ENCODE measurements at places on chromosomes 1 and 21. TPM values are rescaled to one million over a fixed set of nuclear protein-coding genes. Genes with fewer than 3 reads are reported as not detected.
A peak's percentile ranks its signal among the peaks of the same experiment; 100 is the strongest.

- no peak for DNase-seq
- no peaks in the 10 kb centered on the region for H3K27me3 ChIP-seq
- H3K4me1 ChIP-seq, result no peaks in the 10 kb centered on the region
Measured at GRCh38 chr1:84339503-84339902, 38.0 kb downstream of the SAMD13 start.

- H3K36me3 ChIP-seq, result no peaks in the 10 kb centered on the region
- no peak overlapping the region for H3K4me3 ChIP-seq
- no peaks in the 10 kb centered on the region for H3K27me3 ChIP-seq
- peaks cover 38% of the 10 kb centered on the region for H3K4me1 ChIP-seq
- H3K27ac ChIP-seq, result peak overlapping the region; percentile 100
Measured at GRCh38 chr1:156502894-156503697, 2.5 kb upstream of the MEF2D start.

DNA sequence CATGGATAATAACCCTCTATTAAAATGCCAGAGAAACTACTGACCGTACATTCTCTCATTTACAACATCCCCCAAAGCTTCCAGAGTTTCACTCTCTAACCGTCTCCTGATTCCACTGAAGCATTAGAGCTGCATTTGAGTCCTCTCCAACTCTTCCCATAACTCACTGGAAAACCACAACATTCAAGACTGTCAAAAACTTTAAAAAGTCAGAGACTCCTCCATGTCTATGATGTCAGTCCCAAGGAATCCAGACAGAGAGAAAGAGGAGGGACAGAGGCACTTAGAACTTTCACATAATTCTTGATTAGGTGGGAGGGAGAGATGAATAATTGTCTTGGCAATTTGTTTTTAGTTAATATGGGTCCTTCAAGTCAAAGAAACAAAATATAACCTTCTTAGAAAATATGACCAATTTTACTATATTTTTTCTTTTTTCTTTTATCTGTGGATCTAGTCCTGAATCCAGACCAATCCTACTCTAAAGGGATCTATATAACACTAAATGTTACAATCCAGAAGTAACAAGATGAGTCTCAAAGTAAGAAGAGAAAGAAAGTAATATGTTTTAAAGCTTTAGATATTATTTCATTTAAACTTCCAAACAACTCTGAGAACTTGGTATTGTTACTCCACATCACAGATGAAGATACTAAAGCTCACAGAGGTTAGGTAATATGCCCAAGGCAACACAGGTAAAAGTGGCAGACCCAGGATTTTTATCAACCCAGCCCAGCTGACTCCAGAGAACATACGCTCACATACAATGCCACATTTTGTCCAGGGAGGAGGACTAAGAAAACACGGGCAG is 23.8 kb downstream of the OTUD7B start:
- H3K27me3 ChIP-seq, result no peaks in the 10 kb centered on the region
- no peak overlapping the region for H3K4me3 ChIP-seq
- no peaks in the 10 kb centered on the region for H3K36me3 ChIP-seq
- no peak for DNase-seq
- no peak overlapping the region for H3K27ac ChIP-seq

DNA sequence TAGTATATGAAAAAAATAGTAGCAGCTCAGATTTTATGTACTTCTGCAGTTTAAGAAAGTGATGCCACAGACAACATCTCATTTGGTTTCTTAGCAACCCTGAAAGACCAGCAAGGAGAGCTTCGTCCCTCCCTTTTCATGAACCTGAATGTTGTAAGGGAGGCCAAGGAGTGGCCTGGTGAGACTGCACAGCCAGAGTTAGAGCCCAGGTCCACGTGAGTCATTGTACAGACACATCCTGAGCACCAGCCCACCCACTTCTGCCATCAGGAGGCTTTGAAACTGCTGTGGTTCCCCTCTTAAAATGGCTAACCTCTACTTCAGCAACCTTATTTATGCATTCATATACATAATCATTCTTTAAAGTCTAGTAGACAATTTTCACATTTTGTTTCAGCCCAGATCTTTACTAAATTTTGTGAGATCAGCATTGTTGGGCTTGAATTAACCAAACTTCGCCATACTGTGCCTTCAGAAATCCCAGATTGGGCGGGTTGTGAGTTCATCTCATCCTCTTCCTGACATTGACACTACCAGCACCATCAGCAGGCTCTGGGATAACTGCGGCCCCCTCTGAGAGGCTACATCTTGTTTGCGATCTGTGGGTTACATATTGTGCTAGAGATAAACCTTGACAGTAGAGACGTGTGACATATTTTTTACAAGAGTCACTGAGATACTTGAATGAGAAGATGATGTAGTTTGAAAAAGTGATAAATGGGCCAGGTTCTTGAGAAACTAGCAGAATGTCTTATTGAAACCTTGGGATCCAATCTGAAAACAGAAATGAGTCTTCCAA is 106.7 kb downstream of the CAMTA1 start:
- no peaks in the 10 kb centered on the region for H3K27me3 ChIP-seq
- H3K36me3 ChIP-seq, result no peaks in the 10 kb centered on the region
- no peaks in the 10 kb centered on the region for H3K4me1 ChIP-seq
- no peak overlapping the region for H3K27ac ChIP-seq

Gene OR2T35
- total RNA-seq, result not detected

DNA sequence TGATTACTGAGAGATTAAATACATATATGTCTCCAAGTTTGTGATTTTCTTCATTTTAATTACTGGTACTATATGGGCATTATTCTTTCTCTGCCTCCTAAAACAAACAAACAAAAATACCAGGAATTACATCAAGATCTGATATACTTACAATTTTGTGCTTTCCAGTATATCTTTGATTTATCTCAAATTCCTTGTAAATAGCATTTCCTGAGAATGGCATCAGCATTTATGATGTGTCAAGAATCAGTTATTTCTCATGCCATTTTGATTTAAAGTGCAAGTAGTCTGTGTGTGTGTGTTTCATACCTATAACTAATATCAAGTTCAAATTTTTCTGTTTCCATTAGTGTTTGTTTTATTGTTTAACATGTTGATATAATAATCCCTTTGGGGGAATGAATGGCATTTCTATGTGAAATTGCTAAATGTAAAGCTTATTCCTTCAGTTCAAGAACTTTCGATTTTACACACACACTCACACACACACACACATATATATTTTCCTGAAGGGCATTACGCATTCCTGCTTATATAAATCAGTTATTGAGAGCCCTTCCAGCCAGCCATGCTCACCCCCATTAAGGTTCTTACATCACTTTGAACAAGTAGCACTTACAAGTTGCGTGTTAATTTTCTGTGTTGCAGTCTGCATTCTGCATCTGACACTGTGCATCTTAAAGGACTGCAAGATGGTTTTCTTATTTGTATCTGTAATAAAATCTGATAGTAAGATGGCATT is 102.7 kb downstream of the NEK7 start:
- H3K4me3 ChIP-seq, result no peak overlapping the region
- no peak overlapping the region for H3K27ac ChIP-seq
- peaks cover 4% of the 10 kb centered on the region for H3K4me1 ChIP-seq
- no peaks in the 10 kb centered on the region for H3K27me3 ChIP-seq

Gene KCNK2
- total RNA-seq, result 0.28 TPM

Gene GNB1
- total RNA-seq, result 99.0 TPM

GRCh38 chr1:165857046-165857801 is 29.8 kb downstream of the UCK2 start:
- peaks cover 33% of the 10 kb centered on the region for H3K4me1 ChIP-seq
- no peak for DNase-seq
- H3K27me3 ChIP-seq, result no peaks in the 10 kb centered on the region
- H3K4me3 ChIP-seq, result no peak overlapping the region
- H3K36me3 ChIP-seq, result no peaks in the 10 kb centered on the region

Gene FMO2
- total RNA-seq, result 8.8 TPM

- H3K27ac ChIP-seq, result peak overlapping the region; percentile 76
- H3K36me3 ChIP-seq, result no peaks in the 10 kb centered on the region
- peaks cover 23% of the 10 kb centered on the region for H3K4me1 ChIP-seq
- H3K4me3 ChIP-seq, result peak overlapping the region; percentile 47
- peak; percentile 70 for DNase-seq
Measured at GRCh38 chr1:154352581-154353459, 27.5 kb downstream of the ATP8B2 start.

DNA sequence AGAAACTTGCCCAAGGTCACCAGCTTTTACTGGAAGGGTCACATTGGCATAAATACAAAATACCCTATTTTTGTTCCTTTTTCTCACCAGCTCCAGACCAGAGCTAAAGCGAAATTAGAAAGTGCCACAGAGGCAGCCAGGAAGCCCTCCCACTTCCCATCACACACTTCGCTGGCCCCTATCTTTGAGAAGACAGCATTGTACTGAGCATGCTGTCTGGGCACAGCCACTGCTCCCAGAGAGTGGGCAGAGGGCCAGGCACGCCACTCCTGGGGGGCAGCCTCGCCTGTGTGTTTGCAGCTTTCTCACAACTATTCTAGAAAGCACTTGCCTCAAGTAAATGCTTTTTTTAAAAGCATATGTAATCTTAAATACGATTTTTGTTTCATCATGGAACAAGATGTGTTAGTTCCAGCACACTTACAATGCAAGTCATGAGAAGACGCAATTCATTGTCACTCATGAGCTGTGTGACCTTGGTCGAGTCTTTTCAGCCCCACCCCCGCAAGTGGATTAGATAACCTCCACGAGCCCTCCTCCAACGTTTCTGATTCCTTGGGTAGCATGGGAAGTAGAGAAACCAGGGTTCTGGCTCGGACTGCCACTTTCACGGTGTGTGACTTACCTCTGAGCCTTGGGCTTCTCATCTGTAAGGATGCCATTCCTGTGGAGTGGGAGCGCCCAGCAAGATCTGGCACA is 25.7 kb upstream of the EPHA8 start:
- no peaks in the 10 kb centered on the region for H3K36me3 ChIP-seq
- H3K27ac ChIP-seq, result no peak overlapping the region
- peaks cover 13% of the 10 kb centered on the region for H3K4me1 ChIP-seq
- no peaks in the 10 kb centered on the region for H3K27me3 ChIP-seq

- DNase-seq, result no peak
- H3K27ac ChIP-seq, result no peak overlapping the region
- H3K4me1 ChIP-seq, result no peaks in the 10 kb centered on the region
- H3K27me3 ChIP-seq, result no peaks in the 10 kb centered on the region
Measured at GRCh38 chr1:176789571-176790090, 326.7 kb downstream of the PAPPA2 start.

DNA sequence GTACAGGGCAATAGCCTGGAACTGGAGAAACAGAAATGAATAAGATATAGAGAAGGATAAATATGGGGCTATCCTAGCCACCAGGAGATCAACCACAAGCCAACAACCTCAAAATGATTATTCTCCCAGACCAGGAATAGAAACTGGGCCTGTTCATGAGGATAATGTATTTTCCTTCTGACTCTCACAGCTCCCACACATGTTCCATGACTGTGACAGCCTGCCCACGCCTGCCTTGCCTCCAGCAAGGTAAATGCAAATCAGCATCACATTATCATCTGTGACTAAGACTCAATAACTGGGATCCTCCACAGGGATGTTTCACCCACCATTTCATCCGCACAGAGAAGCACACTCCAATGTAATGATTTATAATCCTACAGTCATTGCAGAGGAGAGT is 3.3 kb downstream of the ENSA start:
- H3K27me3 ChIP-seq, result no peaks in the 10 kb centered on the region
- DNase-seq, result no peak
- H3K4me1 ChIP-seq, result peaks cover 7% of the 10 kb centered on the region

Gene LRRC53
- total RNA-seq, result not detected

DNA sequence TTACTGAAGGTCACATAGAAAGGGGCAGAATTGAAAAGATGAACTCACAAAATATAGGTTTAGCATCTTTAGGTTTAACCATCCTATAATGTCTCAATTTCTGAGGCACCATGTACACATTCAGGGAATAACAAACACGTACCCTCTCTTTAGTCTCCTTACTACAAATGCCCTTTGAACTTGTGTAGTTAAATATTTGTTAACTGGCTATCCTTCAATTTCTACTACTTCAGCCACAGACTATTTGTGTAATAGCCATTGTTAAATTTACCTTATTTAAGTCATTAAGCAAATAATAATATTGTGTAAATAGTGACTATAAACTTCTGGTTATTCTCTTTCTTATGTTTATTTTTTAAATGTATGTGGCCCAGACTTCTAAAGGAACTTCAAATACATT is 600.5 kb downstream of the KCNT2 start:
- no peaks in the 10 kb centered on the region for H3K4me1 ChIP-seq
- H3K36me3 ChIP-seq, result no peaks in the 10 kb centered on the region
- DNase-seq, result no peak
- H3K27me3 ChIP-seq, result no peaks in the 10 kb centered on the region
- no peak overlapping the region for H3K27ac ChIP-seq
- no peak overlapping the region for H3K4me3 ChIP-seq

DNA sequence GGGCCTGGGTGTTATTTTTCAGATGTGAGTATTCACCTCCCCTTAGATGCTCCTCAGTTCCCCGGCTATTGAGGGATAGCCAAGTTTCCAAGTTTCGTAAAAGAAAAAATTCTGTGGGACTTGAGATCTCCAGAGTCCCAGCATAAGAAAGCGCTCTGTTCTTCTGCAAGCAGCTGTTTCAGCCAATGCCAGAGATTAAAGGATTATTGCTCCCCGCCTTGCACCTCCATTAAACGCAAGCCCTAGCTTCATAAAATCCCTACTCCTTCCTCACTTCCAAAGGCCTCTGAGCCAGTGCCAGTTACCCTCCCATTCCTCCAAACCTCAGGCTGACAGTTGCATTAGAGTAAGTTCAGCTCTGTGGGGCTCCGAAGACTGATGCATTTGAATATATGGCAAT is 56.4 kb downstream of the CHIA start:
- no peak overlapping the region for H3K4me3 ChIP-seq
- no peaks in the 10 kb centered on the region for H3K4me1 ChIP-seq
- DNase-seq, result no peak
- no peaks in the 10 kb centered on the region for H3K36me3 ChIP-seq
- H3K27ac ChIP-seq, result peak overlapping the region; percentile 63

DNA sequence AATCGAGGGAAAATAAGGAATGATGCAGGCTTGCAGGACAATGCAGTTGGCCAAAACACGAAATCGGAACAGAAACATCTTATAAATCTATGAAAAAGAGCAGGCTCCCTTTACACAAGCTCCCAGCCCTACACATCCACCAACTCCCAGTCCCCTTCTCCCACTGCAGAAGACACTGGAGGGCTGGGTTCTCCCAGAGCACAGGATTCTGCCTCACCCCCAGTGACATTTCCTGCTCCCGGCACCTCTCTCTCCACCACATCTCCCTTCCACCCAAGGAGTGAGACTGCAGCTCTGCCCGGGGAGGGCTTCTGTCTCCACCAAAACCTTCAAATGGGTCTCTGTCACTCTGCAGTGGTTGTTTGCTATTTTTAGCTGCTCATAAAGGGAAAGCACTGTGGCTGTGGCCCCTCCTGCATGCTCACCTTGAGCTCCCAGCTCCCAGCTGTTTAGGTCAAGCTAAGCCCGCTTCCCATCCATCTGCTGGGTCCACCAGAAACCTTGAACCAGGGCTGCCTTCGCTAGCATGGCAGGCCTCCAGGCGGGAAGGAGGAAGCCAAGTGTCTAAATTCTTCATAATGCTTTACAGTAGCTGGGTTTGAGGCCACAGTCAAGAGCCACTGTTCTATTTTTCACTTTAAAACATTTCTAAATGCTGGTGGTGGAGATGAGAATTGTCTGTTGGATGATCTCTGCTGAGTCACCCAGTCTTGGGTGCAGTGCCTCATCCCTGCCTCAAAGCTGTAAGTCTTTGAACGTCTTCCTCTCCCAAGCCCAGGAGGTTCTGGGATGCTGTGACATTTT is 3.3 kb upstream of the C2CD2 start:
- no peak for DNase-seq
- no peaks in the 10 kb centered on the region for H3K27me3 ChIP-seq
- H3K36me3 ChIP-seq, result no peaks in the 10 kb centered on the region
- H3K4me1 ChIP-seq, result peaks cover 10% of the 10 kb centered on the region

GRCh38 chr1:236154671-236155398 is 12.5 kb downstream of the GPR137B start:
- H3K4me1 ChIP-seq, result no peaks in the 10 kb centered on the region
- no peaks in the 10 kb centered on the region for H3K36me3 ChIP-seq
- H3K27ac ChIP-seq, result no peak overlapping the region
